H9 (cell line): ENCODE measurements at places on chromosomes 1 and 21. TPM values are rescaled to one million over a fixed set of nuclear protein-coding genes. Genes with fewer than 3 reads are reported as not detected.

DNA sequence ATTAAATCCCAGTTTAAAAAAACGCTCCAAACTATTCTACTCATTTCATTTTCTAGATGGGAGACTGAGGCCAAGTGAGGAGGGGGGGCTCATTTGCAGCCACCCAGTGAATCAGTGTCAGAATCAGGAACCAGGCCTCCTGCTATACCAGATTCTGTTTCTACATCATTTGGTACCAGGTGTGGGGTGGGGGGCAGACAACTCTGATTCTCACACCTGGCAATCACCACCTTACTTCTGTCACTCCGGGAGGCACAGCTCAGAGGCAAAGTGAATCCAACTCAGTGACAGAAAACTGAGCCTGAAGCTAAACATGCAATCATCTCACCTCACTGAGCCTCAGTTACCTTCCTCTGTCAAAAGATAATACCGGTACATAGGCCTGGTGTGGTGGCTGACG, 23.5 kb upstream of the ID3 start:
- DNase-seq: no peak

- no peak for DNase-seq
Measured at GRCh38 chr21:38952890-38953289, 147.2 kb downstream of the ETS2 start.

DNA sequence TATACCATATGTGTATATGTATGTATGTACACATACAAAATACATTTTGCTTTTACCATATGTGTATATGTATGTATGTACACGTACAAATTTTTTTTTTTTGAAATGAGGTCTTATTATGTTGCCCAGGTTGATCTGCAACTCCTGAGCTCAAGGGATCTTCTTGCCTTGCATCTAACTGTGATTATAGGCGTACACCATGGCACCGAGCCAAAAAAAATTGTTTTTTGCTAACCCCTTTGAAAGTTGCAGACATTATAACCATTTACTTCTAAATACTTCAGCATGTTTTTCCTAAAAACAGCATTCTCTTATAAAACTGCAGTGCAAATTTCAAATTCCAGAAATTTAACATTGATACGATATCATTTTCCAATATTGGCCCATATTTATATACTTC, 147.0 kb downstream of the POU2F1 start:
- DNase-seq: no peak

The ABCG1 gene
- total RNA-seq: 0.83 and 0.99 TPM in 2 replicates

The APOBEC4 gene
- not detected in 2 replicates for total RNA-seq

DNA sequence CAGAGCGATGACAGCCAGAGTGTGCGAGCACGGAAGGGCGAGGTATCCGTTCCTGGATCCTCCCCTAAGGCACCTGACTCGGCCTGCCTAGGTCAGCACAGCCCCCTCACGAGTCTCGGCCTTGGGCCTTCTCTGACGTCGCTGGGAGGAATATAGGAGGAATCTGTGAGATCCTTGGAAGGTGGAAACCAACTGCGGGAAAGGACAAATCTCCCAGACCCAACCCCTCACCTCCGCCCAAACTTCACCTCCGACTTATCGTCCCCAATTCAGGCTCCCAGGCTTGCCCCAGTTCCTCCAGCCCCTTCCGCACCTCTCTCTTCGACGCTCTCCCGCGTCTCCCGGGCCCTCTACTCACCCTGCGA, 494 bp downstream of the APH1A start:
- DNase-seq: no peak

GRCh38 chr1:223257856-223258550, 106.0 kb downstream of the SUSD4 start:
- DNase-seq: no peak

- no peak for DNase-seq
Measured at GRCh38 chr1:235098547-235098946, 30.1 kb downstream of the TOMM20 start.

GRCh38 chr21:41943851-41944250, 10.0 kb downstream of the C2CD2 start:
- DNase-seq: no peak

The KRTAP19-3 gene
- total RNA-seq: not detected in 2 replicates

DNA sequence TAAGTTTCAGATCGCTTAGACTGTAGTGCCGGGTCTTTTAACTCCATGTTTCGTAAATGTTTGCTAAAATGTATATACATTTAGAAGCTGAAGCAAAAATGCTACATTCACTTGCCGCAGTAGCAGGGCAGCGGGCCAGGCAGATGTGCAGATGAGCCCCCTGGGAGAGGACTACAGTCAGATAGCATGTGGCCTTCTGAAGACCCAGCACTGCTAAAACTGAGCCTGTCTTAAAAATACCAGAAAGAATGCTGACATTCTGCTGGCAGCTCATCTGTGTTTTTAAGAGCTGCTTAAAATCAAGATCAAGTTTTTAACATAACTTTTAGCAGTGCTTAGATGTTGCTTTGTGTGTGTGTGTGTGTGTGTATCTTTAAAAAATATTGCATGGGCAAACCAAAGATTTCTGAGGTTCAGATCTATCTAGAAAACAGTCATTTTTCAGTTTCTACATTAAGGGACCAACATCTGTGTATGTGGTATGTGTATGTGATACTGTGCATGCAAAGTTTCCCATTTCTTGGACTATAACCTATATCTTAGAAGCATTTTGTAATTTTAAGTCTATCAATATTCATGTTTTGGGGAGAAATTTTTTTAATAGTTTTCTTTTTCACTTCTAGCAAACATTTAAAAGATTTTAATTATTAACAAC, 31.7 kb downstream of the CHRM3 start:
- DNase-seq: no peak

DNA sequence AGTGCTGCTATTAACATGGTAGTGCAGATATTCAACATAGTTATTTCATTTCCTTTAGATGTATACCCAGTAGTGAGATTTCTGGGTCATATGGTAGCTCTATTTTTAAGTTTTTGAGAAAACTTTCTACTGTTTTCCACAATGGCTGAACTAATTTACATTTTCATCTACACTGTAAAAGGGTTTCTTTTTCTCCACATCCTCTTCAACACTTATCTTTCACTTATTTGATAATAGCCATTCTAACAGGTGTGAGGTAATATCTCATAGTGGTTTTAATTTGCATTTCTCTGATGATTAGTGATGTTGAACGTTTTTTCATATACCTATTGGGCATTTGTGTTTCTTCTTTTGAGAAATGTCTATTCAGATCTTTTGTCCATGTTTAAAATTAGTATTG, 149.8 kb downstream of the PDE4B start:
- DNase-seq: no peak

DNA sequence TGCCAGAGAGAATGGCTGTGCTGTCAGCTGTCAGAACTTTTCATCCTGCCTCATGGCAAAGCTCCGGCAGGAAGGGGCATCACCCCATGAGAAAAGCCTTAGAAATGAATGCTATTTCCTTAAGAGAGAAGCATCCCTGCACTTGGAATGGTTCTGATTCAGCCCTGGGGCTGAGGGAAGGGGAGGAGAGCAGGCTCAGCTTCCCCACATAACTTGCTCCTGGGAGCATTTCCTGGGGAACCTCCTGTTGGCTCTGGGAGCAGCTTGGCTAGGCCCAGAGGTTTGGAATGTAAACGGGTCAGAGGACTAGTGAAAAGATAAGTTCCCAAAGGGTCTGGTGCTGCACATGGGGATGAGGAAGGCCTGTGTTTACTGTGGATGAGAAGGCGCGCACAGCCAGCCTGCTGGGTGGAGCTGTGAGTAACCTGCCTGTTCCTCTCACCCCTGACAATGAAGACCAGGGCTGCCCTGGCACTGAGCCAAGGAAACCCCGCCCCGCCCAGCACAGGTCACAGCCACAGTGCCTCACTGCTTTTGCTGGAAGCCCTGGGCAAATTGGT, 5.0 kb downstream of the PRELP start:
- peak; percentile 59 for DNase-seq

- no peak for DNase-seq
Measured at GRCh38 chr1:44644806-44645205, 29.5 kb downstream of the TMEM53 start.

DNA sequence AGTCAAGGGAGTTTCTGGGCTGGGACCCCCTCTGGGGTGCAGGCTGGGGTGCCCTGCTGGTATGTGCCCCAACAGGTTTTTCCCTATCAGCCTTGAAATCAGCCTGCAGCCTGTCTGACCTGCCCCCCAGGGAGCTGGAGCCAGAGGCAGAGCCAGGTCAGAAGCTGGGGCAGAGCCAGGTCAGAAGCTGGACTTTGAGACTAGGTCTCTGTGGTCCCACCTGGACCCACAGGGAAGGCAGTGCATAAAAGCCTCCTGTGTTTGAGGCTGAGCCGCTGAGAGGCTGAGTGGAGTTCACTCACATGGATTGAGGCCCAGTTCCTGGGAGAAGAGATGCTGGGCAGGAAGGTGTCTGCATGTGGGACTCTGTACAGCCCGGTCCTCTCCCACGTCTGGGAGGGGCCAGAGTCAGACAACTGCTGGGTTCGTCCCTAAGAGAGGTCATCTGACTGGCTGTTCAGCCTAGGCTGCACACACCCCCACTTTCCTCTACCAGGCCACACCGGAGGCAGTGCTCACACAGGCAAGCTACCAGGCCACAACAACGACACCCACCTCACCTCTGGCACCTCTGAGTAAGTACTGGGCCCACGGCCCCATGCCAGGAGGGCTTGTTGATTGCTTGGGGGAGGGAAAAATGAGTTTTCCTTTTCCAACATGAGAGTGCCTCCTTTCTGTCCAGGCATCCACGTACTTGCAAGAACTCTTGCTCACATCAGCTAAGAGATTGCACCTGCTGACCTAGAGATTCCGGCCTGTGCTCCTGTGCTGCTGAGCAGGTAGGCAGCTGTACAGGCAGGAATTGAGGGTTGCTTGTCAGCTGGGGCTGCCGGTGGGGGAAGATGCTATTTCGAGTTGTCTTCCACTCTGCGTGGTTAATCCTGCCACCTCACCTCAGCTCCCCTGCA, at the start of gene ANXA9:
ANXA9 (plus strand) TSS at position 488 of the 908 bp plus-strand sequence. CDS start 814 bp downstream, outside the sequence.
- no peak for DNase-seq

The CFAP45 gene
- total RNA-seq: 0.53 and 0.85 TPM in 2 replicates

The OR6N1 gene
- total RNA-seq: not detected in 2 replicates

DNA sequence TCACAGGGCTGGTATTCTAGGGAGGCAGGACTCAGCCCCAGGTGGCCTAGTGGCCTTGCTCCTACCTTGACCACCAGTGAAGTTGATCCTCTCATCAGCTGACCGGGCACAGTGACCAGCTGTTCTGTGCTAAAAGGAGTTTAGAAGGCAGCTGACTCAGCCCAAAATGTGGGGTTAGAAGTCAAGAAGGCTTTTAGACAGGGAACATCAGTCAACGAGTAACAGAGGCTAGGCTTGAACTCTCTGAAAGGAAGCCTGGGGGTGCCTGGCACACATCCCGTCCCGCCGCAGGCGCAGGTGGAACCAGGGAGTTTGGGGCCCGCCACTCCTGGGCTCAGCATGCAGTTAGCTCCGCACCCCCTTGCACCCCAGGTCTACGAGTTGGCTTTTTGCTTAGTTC, 114.9 kb upstream of the SLC45A1 start:
- DNase-seq: no peak

The MSTO1 gene
- total RNA-seq: 89.5 and 96.2 TPM in 2 replicates

The SMYD2 gene
- total RNA-seq: 8.6 and 10.9 TPM in 2 replicates

The LIN28A gene
- total RNA-seq: 1,267 and 1,289 TPM in 2 replicates

- no peak for DNase-seq
Measured at GRCh38 chr21:15060543-15061175, 4.1 kb downstream of the NRIP1 start.

GRCh38 chr1:230839173-230839572, 29.1 kb downstream of the C1orf198 start:
- no peak for DNase-seq

DNA sequence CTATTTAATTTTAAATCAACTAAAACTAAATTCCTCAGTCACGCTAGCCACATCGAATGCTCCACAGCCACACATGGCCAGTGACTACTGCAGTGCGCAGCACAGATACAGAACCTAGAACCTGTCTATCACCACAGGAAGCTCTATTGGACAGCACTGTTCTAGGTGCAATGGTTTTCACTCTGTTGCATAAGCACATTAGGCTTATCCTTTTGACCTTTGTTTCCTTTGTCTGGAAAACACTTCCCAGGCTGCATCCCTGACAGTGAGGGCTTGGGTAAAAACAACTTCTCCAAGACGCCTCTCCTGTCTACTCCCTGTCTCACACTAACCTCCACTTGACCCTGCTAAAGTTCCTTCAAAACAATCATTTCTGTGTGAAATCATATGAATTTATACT, 33.6 kb upstream of the RAP1GAP start:
- DNase-seq: no peak

The KANK4 gene
- 0.11 and 0.15 TPM in 2 replicates for total RNA-seq

DNA sequence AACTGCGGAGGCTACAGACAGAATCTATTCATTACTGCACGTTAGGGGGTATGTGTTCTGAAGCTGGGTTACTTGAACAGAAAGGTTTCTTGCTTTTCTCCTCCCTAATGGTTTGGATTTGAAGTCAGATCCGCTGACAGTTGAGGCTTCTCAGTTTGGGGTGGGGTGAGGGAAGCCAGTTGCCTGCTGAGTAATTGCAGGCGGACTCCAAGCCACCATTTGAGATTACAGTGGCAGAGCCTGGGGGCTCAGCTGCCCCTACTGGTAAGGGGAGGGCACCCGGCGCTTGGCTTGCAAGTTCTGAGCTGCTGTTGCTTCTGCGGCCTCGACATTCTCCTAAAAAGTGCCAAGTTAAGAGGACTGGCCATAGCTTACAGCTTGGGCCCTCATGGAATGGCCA, 2.0 kb downstream of the GRHL3 start:
- DNase-seq: no peak

The ZNF672 gene
- 28.5 and 29.4 TPM in 2 replicates for total RNA-seq

GRCh38 chr21:45542242-45542666, at the start of gene SLC19A1:
SLC19A1 (minus strand) TSS chr21:45542440; CDS start chr21:45537959, 4,481 bp downstream.
- DNase-seq: peak; percentile 34

The LCE1E gene
- total RNA-seq: not detected in 2 replicates

GRCh38 chr1:202575918-202576653, 134.2 kb downstream of the SYT2 start:
- DNase-seq: no peak

- DNase-seq: no peak
Measured at GRCh38 chr1:8416881-8417280, 99.0 kb downstream of the SLC45A1 start.

DNA sequence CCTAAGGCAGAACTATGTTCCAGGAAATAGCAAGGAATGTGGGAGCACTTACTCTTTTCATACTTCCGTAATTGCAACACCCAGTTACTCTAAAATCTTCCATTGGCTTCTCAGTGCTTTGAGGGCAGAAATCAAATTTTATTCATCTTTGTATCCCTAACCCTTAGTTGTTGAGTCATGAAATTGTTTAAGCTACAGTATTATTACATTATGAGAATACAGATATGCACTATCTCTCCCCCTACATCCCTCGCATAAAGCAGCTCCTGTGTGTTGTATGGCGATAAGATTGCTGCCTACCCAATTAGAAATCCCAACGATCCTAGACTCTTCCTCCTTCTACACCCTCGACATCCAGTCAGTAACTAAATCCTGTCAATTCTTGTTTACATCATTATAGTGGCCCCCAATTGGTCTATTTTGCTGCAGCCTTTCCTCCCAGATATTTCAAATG, 2.6 kb downstream of the AIDA start:
- no peak for DNase-seq

DNA sequence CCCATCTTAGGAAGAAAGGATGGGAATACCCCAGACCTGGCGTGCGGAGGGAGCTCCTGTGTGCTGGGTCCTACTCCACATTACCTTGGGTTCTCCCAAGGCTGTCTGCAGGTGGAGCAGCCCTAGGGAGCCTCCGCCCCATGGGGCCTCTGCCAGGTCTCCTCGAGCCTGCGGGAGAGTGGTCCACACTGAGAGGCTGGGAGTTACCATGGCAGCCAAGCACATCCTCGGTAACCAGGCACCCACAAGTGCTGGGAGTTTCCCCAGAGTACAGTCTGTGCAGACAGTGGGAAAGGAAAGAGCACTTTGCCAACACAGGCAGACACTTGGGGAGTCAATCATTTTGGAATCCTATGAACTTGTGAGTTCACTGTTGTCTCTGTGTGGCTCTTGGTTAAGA, 249.4 kb downstream of the DYRK1A start:
- no peak for DNase-seq

- DNase-seq: no peak
Measured at GRCh38 chr21:25188677-25189079, 418.6 kb downstream of the MRPL39 start.
